ENCODE measurements at places on chromosomes 5 and 9. TPM values are rescaled to one million over a fixed set of nuclear protein-coding genes. Genes with fewer than 3 reads are reported as not detected.

GRCh38 chr5:78362220-78362619, 1.8 kb downstream of the SCAMP1 start:
- peaks cover 5% of the 10 kb centered on the region for H3K4me1 ChIP-seq
- H3K27ac ChIP-seq: no peak overlapping the region
- H3K4me3 ChIP-seq: no peak overlapping the region
- no peaks in the 10 kb centered on the region for H3K36me3 ChIP-seq

WDR38 gene
- total RNA-seq: not detected

GRCh38 chr9:87585123-87585855, 87.6 kb downstream of the DAPK1 start:
- H3K36me3 ChIP-seq: no peaks in the 10 kb centered on the region
- no peaks in the 10 kb centered on the region for H3K27me3 ChIP-seq
- H3K27ac ChIP-seq: no peak overlapping the region
- H3K4me1 ChIP-seq: peaks cover 8% of the 10 kb centered on the region
- H3K4me3 ChIP-seq: no peak overlapping the region
- DNase-seq: no peak

GRCh38 chr9:127781806-127782205, 3.3 kb upstream of the SH2D3C start:
- no peaks in the 10 kb centered on the region for H3K27me3 ChIP-seq
- H3K4me3 ChIP-seq: no peak overlapping the region

GRCh38 chr9:86648828-86649170, 294.6 kb upstream of the TUT7 start:
- no peak overlapping the region for H3K4me3 ChIP-seq
- H3K27ac ChIP-seq: no peak overlapping the region
- H3K4me1 ChIP-seq: no peaks in the 10 kb centered on the region
- H3K36me3 ChIP-seq: no peaks in the 10 kb centered on the region
- no peaks in the 10 kb centered on the region for H3K27me3 ChIP-seq

- no peak for DNase-seq
- H3K36me3 ChIP-seq: peaks cover 33% of the 10 kb centered on the region
Measured at GRCh38 chr9:745761-746380, 95.6 kb upstream of the DMRT1 start.

DNA sequence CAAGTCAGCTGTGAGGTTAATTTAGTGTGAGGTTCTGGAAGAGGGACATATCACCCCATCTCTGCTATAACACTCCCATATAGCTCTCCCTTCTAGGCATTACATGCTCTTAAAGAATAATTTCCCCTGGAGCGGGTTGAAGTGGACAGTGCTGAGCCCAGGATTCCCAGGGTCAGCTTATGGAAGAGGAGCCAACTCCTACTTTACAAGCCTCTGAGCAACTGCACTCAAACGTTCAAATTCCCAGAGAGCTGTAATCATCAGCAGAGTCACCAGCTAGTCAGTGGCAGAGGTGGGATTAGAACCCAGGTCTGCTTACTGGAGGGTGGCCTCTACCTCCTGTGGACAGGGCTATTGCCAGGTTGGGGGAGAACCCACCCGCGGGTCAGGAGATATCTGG, 1.4 kb downstream of the NEURL1B start:
- no peak for DNase-seq
- peaks cover 4% of the 10 kb centered on the region for H3K36me3 ChIP-seq
- peaks cover 21% of the 10 kb centered on the region for H3K4me1 ChIP-seq
- H3K4me3 ChIP-seq: peak overlapping the region; percentile 76
- H3K27me3 ChIP-seq: peaks cover 11% of the 10 kb centered on the region

DNA sequence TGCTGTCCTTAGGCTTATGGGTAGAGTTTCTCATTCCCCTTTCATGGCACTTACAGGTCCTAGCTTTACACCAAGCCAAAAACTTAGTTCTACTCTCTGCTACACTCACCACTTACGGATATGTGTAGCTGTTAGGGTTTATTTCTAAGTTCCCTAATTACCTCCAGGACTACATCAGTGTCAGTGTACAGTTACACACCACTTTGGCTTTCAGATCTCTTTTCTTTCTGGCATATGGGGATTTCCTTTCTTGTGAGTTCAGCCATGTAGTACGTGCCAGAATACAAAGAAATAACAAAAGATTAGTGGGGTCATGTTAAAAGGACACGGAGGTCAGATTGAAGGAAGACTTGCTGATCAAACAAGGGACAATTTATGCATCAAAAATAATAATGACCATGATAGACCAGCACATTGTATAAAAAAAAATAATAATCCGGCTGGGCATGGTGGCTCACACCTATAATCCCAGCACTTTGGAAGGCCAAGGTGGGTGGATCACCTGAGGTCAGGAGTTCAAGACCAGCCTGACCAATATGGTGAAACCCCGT, 41.8 kb downstream of the LYRM7 start:
- H3K4me1 ChIP-seq: no peaks in the 10 kb centered on the region
- no peaks in the 10 kb centered on the region for H3K36me3 ChIP-seq
- no peak overlapping the region for H3K4me3 ChIP-seq
- no peak for DNase-seq
- no peak overlapping the region for H3K27ac ChIP-seq

Measured in heart left ventricle (tissue), 16 donors.